ENCODE measurements at places on chromosomes 5 and 9. TPM values are rescaled to one million over a fixed set of nuclear protein-coding genes. Genes with fewer than 3 reads are reported as not detected.

- no peak for DNase-seq
These were observed 103.2 kb downstream of the TRPM6 start for GRCh38 chr9:74784506-74784905.

PTGS1 gene
- polyA plus RNA-seq = 4.5 TPM

PTPN3 gene
- 2.1 TPM for polyA plus RNA-seq

- DNase-seq = no peak
These were observed 99.0 kb downstream of the OLFM1 start for GRCh38 chr9:135186248-135187164.

CXCL14 gene
- polyA plus RNA-seq = 27.8 TPM

DNA sequence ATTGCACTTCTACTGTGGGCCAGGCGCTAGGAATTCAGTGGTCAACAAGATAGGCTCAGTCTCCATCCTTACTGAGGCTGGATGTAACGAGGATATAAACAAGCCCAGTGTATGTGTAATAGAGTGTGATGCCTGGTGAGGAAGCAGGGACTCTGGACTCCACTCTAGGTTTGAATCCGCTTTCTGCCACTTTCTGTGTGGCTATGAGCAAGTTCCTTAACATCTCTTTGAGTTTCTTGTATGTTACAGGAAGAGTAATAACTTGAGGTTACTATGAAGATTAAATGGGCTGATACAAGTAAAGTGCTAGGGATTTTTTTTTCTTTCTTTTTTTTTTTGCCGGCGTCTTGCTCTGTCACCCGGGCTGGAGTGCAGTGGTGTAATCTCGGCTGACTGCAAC is 12.4 kb downstream of the DOCK2 start:
- DNase-seq = no peak

CCL27 gene
- polyA plus RNA-seq = 0.51 TPM

DNA sequence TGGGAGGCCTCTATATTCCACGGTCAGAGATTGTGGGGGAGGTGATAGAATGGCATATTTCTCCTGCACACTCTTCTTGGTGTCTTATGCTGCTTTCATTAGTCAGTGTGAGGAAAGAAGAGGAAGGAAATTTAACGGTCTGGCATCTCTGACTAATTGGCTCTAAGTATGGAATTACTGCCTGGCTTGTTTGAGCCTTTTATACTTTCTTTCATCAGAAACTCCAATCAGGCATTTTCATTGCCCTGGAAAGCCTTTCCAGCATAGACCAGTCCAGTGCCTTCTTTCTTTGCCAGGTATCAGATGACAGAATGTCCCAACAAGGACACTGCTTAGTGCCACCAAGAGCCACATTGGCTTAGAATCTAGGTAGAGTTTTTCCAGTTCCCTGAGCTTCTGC is 30.2 kb downstream of the CYSTM1 start:
- no peak for DNase-seq

DNA sequence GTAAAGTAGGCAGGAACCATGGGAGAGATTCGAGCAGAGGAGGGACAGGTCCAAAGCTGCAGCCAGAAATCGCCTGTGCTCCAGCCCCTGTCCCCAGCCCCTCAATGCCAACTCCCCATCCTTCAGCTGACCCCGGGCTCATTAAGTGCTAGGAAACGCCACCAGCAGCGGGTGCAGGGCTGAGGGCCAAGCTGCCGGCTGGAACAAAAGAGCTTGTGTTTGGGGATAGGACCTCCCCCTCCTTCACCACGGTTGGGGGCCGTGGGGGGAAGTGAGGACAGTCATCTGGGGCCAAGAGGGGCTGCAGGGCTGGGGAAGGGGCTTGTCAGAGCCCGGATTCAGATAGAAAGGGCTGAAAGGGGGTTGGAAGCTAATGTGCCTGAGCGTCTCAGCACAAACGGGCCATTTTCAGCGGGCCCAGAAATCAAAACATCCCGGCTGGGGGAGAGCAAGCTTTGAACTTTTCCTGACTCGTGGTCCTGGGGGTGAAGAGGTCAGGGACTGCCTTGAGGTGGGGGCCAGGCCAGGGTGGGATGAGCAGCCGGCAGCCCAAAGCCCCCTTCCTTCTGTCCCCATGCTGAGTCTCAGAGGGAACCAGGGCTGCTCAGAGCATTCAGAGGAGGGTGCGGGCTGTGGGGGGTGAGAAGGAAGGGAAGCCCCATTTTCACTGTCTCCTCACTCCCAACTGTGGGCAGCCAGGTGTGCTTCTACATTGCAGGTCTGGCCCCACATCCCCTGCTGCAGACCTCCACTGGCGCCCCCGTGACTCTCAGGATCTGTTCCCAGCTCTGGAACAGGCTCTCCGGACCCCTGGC is 69.4 kb upstream of the DAB2IP start:
- no peak for DNase-seq

Data from forelimb muscle (tissue), 1 donor.